ENCODE measurements at places on chromosomes 1 and 21.

GRCh38 chr1:244599937-244600350, 53.0 kb upstream of the DESI2 start:
- DNase-seq = no peak

- DNase-seq = no peak
These were observed 120.5 kb upstream of the CD34 start for GRCh38 chr1:208031316-208031931.

DNA sequence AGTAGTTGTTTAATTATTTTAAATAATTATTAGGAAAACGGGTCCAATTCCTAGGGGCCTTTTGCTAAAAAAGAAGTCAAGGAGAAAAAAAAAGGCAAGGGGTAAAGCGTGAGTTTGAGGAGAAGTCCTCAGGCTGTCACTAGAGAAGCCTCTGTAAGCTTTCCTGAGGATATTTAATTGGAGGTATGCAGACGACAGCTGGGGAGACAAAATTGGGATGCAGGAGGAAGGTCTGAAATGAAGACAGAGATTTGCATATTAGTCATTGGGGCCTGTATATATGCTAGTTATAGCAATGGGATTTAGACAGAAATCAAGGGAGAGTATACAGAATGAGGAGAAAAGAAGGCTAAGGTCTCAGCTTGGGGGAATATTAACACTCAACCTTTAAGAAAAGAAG, 8.6 kb downstream of the ATP6V1G3 start:
- no peak for DNase-seq

DNA sequence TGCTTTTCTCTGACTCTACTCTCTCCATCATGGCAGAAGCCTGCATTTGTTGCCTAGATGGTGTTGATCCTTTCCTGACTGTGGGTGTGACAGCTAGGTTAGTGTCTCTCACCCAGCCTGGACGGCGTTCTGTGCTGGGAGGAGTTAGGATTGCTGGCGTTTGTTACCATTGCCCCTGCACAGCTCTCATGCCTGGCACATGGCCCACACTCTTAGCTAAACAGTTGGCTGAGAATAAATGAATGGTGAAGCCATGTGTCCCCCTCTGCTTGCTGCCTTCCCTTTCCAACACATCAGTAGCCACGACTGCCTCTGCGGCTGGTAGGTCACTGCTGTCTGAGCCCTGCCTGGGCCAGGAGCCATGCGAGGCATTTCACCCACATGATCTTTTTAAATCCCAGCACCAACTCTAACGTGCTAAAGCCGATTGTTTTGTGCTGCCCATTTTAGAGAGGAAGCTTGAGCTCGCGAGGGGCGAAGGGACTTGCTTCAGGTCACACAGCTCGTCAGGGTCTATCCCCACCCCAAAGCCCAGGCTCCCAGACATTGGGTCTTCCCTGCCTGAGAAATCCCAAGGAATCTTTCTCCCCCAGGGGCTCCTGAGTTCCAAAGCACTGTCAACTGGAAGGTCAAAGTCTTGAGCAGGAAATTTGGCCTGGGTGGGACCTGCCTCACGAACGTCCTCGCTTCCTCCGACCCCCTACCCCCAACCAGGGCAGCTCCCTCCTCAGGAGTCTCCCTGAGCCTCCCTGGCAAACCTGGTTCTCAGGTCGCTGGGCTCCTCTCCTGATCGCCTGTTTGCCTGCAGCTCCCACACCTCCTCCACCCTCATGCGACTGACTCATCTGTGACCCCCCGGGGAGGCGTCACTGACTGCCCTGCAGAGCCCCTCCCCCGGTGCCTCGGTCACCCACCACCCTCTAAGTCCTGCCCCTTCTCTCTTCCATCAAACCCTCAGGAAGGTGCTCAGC, 271.7 kb upstream of the C1orf174 start:
- DNase-seq = no peak

DNA sequence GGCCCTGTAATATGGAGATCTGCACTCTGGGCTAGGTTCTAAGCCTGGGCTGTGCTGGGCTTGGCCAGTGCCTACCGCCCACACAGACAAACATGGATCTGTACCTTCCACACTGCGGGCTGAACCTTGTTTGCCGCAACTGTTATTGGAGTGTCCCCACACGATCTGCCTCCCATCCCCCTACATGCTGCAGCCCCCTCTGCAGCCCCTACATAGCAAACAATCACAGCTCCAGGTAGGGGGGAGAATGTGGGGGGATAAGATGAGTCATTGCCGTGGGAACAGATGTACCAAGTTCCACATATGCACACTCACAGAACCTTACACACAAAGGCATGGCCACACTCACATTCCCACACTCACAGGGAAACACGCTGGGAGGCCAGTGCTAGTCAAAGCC, 2.1 kb upstream of the HCRTR1 start:
- DNase-seq = no peak

- DNase-seq = no peak
These were observed 44.4 kb downstream of the GFI1 start for GRCh38 chr1:92442351-92442750.

- no peak for DNase-seq
These were observed 2.5 kb upstream of the BCL10 start for GRCh38 chr1:85278853-85279314.
